Stimulated activated CD8-positive, alpha-beta memory T cell treated with anti-CD3 and anti-CD28 coated beads, Interleukin-2, amount 100 ng/mL, for 1 hour (primary cell): ENCODE measurements at places on chromosomes 5 and 9.

DNA sequence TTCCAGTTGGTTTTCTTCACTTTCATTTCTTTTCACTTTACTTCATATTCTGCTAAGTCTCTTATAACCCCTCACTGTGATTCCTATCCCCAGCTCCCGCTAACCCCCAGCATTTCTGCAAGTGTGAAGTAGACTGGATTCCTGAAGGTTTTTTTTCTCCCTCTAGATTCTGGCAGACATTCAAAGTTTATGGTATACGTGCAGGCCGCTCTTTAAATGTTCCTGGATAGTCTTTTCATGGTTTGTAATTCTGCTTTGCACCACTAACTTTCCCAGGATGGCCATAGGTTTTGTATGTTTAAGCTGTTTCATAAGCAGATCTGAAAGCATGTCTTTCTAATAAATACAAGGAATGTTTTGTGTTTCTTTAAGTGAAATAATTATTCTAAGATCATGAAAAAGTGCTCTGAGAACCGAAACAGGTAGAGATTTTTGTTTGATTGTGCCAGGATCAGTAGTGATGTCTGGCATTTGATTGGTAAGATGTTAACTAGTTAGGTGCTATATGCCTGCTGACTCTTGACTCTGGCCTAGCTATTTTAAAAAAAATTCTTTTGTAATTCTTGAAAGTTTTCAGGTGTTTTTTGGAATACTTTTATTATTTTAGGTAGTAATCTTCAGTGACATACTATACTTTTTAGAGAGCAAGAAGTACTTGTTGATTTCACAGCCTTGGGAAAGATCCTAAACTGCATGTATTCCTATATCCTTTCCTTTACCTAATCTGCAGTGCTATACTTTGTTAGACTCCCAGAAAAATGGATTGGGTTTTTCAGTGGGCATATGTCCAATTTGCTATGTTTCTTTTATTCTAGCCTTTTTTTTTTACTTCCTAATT is 29.7 kb downstream of the CNOT6 start:
- DNase-seq = no peak

- DNase-seq = no peak
Observed at GRCh38 chr5:135890867-135891266, 4.8 kb downstream of the IL9 start.

DNA sequence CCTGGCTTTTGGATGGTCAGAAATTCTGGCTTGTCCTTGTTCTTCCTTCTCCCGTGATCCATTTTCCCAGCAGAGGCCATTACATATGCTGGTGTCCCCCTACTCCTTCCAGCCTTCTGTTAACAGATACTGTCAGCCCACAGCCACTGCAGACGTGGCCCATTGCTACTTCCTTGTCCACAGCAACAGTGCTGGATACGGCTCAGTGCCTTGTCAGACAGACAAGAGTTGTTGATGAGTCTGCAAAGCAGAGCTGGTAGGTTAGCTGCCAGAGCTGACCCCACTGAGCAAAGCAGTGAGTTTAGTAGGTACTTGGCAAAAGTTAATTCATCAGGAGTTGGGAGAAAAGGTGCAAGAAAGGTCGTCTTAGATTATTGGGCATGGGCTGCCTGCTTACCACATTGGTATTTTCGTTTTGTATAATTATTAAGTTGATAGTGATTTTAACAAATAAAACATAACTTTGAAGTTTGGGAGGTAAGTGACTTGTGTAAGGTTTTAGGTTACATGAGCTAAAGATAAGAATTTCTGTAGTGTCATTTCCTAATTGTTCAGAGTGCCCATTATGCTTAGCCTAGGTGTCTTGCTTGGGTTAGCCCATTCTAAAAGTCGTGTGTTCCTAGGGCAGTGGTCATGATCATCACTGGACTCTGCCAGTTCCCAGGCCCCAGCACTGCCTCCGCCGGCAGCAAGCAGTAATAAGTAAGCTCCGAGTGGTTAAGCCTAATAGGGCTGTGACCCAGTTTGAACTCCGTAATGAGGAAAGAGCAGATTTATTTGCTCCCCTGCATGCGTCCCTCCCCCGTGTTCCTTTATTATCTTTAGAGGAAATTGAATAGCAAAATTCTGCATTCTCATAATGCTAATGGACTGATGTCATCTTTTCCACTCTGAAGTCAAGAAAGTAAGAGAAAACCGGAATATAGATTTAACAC is 292.0 kb downstream of the FANCC start:
- no peak for DNase-seq

DNA sequence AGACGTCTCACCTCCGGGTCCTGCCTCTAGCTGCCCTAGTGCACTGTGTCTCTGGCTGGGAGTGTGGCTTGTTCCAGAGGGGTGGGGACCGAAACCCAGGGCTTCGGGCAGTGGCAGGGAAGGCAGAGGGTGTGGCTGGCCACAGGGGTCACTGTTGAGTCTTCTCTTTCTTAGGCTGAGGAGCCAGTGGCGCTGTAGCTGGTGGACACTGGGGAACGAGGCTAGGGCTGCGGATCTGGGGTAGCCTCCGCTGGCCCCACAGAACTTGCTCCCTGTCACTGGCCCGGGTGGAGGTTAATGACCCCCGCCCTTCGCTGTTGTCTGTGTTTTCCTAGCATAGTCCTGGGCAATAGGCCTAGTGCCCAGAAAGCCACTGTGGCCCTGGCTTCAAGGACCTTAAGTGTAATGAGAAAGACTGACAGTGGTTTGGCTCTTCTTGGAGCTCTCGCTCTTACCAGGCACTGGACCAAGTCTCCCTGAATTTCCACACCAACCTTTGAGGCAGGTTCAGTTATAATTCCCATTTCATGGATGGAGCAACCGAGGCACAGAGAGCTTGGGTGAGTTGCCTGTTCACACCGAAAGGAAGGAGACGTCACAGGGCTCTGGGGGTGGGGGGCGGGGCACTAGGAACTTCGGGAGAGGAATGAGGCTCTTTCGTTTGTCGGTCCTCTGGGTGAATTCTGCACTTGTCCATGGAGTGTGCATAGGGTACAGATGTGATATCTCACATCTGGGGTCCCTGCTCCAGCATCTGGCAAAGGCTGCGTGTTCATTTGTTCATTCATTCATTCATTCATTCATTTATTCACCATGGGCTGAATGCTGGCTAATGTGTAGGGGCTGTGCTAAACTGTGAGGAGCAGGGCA is 4.8 kb upstream of the IER5L start:
- DNase-seq = no peak

GRCh38 chr9:95181835-95182234 is 135.7 kb downstream of the FANCC start:
- DNase-seq = no peak

- DNase-seq = no peak
Observed at GRCh38 chr5:177496727-177497291, 595 bp downstream of the PDLIM7 start.

GRCh38 chr9:16112116-16112515 is 559.3 kb downstream of the CCDC171 start:
- DNase-seq = no peak

GRCh38 chr5:76544268-76544926 is 78.8 kb downstream of the F2RL2 start:
- DNase-seq = no peak

DNA sequence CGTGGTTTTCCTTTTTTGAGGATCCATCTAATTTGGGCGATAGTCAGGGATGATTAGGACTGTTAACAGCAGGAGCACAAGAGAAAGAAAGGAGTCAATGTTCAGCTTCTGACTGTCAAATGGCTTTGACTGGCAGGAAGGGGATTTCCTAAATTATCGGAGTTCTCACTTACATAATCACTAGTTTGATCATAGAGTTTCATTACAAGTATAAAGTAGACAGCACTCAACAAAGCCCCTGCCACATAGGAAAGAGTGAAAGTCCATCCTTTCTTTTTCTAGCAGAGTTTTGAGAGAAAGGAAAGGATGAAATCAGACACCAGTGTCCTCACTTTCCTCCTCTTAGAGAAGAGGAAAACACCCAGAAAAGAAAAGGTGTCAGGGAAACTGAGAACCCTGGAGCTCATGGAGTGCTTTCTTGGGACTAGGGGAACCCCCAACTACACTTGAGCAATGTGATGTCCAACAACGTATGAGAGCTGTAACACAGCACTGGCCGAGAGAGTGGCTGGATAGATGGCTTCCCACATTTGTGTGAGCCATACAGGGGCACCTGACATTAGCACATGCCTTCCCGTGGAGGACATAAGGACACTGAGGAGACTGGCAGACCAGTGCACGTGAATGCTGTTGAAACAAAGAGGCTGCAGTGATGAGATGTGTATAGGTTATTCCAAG is 26.0 kb upstream of the LPAR1 start:
- no peak for DNase-seq

DNA sequence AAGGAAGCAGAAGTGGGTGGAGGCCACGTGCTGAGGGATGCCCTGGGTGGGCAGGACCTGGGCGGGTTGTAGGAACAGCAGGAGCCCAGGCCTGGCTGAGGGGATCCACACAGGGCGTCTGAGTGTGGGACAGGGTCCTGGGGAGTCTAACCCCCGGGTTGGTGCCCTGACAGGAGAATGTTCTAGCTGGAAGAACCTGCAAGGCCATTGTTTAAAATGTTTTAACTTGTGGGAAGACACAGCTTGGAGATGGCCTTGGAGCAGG is 33.9 kb upstream of the SUSD3 start:
- no peak for DNase-seq

GRCh38 chr5:99104538-99105132 is 175.8 kb upstream of the CHD1 start:
- no peak for DNase-seq

DNA sequence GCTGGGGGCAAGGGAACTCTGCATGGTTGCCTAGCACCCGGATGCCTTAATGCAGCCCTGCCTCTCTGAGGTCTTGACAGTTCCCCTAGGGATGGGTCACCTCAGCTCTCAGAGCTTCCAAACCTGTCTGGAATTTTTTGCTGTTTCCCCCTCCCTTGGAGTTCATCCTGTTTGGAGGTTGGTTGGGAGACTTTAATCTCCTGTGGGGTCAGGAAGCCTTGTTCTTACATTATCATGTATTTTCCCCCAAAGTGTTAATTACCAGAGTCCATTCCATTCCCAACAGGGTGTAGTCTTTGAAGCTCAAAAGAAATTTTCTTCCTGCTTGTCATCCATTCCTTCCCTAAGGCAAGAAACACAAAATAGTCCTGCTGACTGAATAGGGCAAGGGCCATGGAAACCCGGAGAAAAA is 150.3 kb upstream of the SPRY4 start:
- DNase-seq = no peak

DNA sequence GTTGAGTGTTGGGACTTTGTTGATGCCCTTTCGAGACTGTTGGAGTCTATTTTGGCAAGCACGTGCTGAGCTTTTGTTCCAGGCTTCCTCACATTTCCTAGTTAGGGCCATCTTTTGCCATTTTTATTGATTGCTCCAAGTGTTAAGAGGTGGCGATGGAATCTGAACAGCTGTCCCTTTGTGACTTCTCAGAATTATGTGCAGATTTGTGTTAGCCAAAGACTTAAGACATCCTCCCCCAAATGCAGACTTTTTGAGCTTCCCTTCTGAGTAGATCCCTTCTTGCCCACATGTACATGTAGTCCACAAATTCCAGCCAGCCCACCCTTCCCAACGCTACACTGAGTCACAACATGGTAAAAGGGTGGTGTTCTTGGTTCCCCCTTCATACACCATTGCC is 59.2 kb downstream of the SPIN1 start:
- no peak for DNase-seq

DNA sequence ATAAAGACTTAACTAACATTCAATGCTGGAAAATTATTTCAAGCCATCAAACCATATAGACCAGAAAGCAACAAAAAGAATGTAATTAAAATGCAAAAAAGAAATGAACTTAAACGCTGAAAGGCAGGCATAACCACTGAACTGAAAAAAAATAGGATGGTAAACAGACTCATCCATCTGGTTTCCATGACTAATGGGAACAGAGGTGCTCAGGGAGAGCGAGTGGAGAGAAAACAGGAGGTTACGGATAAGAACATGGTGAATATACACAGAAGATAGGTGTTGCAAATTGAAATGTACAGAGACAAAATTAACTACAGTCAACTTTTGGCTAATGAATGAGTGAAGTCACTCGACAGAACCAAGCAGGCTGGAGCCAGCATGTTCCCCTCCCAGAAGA is 43.5 kb upstream of the RNF38 start:
- no peak for DNase-seq

- no peak for DNase-seq
Observed at GRCh38 chr5:113266227-113266912, 168.4 kb downstream of the TSSK1B start.

DNA sequence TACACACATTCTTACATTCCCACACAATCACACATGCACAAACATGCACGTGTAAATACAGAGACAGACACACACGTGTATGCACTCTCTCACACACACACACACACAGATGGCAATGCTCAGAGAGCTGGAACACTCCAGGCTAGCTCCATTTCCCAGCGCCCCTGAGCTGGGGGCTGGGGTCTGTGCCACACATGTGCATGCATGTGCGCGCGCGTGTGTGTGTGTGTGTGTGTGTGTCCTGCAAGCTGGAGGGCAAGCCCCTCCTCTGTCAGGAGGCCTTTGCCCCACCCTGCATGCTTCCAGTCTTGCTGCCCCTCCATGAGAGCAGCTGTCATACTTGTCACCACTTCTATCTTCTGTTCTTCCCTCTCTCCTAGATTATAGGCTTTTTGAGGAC is 16.6 kb upstream of the S1PR3 start:
- DNase-seq = no peak

DNA sequence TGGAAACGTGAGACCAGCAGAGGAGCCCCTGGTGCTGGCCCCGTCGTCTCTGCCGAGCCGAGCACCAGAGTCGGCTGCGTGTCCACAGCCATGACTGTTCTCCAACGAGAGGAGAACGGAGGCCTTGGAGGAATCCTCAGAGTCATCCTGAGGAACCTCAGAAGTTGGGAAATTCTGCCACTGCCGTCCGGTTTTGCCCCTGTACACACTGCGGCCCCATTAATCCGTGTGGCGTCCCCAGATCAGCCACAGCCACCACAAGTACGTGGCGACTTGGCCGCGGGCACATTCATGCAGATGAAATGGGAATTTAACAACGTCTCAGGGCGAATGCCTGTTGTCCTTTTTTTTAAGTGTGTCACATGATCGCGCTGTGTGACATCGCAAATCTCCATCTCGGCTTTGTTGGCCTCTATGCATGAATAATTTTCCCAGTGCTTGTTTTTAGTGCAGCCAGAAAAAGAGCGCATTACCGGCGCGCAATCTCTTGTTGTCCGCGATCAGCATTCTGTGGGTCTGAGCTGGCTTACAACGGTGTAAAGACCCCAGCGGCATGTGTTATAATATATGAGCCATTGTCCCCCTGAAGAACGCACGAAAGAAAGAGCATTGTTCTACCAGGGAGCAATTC is 323.0 kb upstream of the IRX4 start:
- DNase-seq = no peak
